Gastroesophageal sphincter (tissue), 4 donors: ENCODE measurements at places on chromosomes 1 and 21. TPM values are rescaled to one million over a fixed set of nuclear protein-coding genes. Genes with fewer than 3 reads are reported as not detected.

The TNFSF18 gene
- 0.93 TPM for total RNA-seq

- no peak for ATAC-seq
These were observed 273.7 kb upstream of the AJAP1 start for GRCh38 chr1:4380564-4381168.

GRCh38 chr1:212353181-212353580 is 61.5 kb downstream of the PACC1 start:
- no peak for ATAC-seq

The KCND3 gene
- 36.2 TPM for total RNA-seq

GRCh38 chr1:230079199-230080024 is 12.4 kb downstream of the GALNT2 start:
- no peak for ATAC-seq
